Frontal cortex (tissue), 4 donors: ENCODE measurements at places on chromosomes 12 and 14.

GRCh38 chr12:103820881-103821489 is 20.0 kb downstream of the NT5DC3 start:
- DNase-seq, result no peak

GRCh38 chr12:91877022-91877421 is 268.6 kb downstream of the BTG1 start:
- no peak for DNase-seq

GRCh38 chr12:90991952-90992465 is 12.8 kb downstream of the EPYC start:
- DNase-seq, result no peak

DNA sequence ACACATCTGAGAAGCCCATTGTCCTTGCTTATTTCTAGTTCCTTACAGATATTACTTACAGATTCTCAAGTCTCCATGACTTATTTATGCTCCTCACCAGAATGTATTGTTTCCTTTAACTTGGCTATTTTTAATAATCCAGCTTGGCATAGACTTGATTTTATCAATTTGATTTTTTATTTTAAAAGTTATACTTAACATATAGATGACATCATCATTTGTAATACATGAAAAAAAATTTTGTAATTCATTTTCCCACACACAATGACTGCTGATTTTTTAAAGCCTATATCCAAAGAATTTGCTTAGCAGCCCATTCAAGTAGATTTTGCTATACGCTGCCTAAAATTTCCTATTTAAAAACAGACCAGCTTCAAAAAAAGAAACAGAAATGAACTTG is 39.8 kb downstream of the PTPRR start:
- no peak for DNase-seq

DNA sequence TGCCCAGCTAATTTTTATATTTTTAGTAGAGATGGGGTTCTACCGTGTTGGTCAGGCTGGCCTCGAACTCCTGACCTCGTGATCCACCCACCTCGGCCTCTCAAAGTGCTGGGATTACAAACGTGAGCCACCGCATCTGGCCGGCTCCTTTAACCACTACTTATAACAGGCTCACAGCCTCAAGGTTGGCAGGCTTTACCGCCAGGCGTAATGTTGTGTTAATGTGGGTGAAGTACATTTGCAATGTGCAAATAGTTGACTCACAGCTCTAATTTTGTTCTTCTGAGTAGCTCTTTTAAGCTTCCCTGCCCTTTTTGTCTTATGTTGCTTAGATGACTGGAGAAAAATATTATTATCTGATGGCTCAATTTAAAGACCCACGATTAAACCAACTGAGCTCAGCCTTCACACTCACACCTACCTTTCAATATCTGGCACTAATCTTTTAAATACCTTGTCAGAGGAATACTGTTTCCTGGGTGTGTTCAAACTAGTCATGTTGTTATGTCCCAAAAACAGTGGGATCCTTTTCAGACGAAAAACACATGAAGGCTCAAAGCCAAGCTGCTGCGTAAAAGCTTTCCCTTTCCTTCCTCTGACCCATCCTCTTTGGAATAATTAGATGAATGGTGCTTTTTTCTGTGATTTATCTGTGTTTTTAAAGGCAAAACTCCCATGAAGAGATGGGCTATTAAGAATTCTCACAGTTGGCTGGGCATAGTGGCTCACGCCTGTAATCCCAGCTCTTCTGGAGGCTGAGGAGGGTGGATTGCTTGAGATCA is 57.2 kb upstream of the USP44 start:
- peak; percentile 14 for DNase-seq

DNA sequence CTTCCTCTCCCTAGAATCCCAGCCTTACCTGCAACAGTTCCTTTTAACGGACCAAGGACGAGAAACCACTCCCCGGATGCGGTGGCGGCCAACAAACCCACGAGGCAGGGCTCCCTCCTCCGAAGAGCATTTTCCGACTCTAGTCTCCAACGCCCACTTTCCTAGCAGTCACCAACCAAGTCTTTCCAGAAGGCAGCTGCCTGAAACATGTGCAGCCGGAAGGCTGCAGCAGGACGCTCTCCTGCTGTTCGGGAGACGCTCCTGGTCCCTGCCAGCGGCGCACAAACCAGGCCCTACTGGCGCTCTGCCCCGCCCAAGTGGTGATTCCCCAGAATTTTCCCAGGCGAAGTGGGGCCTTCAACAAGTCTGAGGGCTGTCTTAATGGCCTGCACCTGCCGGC is 21.1 kb upstream of the ADAM20 start:
- no peak for DNase-seq

- DNase-seq, result no peak
These were observed 105.8 kb upstream of the ATXN7L3B start for GRCh38 chr12:74431801-74432200.
